ENCODE measurements at places on chromosomes 7 and 10.

- no peak for DNase-seq
Measured at GRCh38 chr7:26326211-26326610, 34.5 kb downstream of the SNX10 start.

DNA sequence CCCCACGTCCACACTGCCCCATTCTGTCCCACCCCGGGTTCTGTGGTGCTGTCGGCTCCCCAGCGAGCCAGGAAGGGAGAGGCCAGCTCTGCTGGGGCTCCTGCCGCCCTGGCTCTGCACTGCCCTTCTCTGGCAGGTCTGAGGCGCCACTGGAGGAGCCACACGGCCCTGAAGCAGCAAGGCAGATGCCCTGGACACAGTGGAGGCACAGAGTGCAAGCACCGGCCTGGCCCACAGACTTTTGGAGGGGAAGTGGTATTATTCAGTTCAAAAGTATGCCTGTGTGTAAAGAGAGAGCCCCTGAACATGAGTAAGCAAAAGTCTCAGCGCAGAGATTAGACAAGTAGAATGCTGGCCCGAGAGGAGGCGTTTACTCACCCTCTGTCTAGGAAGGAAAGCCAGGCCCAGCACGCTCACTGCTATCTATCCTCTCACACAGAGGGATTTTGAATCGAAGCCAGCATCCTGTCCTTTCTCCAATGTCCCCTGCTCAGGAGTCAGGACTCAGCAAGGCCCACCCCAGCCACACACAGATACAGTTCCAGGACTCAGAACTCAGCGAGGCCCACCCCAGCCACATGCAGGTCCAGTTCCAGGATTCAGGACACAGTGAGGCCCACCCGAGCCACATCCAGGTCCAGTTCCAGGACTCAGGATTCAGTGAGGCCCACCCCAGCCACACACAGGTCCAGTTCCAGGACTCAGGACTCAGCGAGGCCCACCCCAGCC is 115.0 kb downstream of the EGFR start:
- no peak for DNase-seq

- no peak for DNase-seq
Measured at GRCh38 chr7:153066711-153067110, 307.2 kb downstream of the ACTR3B start.

- no peak for DNase-seq
Measured at GRCh38 chr7:41459623-41460261, 243.1 kb downstream of the INHBA start.

- no peak for DNase-seq
Measured at GRCh38 chr10:12699781-12700556, 301.5 kb downstream of the CCDC3 start.

GRCh38 chr10:74500026-74500704 is 326.2 kb upstream of the KAT6B start:
- DNase-seq, result no peak

Measured in HAP-1 (cell line).